Activated naive CD8-positive, alpha-beta T cell treated with anti-CD3 and anti-CD28 coated beads, Interleukin-2, amount 10 ng/mL, durations not matched to agents 7 days and 5 days (primary cell): ENCODE measurements at places on chromosomes 4 and X.

GRCh38 chr4:18252052-18252451, 230.5 kb upstream of the LCORL start:
- H3K4me1 ChIP-seq, result no peaks in the 10 kb centered on the region
- no peak for DNase-seq
- no peak overlapping the region for H3K4me3 ChIP-seq
- H3K36me3 ChIP-seq, result no peaks in the 10 kb centered on the region
- H3K27ac ChIP-seq, result no peak overlapping the region

DNA sequence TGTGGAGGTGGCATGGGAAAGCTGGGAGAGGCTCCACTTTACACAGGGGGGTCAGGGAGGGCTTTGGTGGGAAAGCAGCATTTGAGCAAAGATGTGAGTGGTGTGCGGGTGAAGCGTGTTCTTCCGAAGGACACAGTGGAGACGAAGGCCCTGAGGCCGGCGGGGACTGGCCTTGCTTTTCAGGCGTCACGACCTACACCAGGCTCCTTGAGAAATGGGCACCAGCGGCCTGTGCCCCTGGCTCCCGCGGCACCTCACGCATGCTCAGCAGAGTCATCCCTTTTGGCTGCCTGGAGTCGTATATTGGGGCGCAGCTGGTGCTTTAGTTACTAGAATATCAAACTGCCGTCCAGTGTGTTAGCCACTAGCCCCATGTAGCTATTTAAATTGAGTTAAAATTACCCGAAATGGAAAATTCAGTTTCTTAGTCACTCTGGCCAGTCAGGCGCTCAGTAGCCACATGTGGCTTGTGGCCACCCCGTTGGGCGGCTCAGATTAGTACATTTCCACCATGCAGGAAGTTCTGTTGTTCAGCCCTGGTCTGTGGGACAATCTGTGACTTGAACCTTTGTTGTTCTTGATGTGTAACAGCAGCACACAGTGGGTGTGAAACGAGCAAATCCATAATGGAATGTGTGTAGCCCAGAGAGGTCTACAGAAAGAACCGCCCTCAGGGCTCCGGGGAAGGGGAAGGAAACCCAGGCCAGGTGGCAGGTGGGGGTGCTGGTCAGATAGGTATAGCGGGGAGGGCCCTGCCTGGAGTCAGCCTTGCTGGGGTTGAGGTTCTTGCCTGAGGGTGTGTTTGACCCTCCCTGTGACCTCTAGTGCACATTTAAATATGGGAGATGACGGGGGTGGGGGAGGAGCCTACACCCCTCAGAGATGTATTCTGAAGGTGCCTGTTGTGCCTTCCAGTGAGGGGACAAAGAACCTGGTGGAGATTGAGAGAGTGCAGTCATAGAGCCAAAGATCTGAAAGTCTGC, 30.4 kb downstream of the TBC1D14 start:
- H3K36me3 ChIP-seq, result peaks cover 13% of the 10 kb centered on the region
- no peaks in the 10 kb centered on the region for H3K27me3 ChIP-seq
- DNase-seq, result no peak
- peak overlapping the region; percentile 76 for H3K27ac ChIP-seq

DNA sequence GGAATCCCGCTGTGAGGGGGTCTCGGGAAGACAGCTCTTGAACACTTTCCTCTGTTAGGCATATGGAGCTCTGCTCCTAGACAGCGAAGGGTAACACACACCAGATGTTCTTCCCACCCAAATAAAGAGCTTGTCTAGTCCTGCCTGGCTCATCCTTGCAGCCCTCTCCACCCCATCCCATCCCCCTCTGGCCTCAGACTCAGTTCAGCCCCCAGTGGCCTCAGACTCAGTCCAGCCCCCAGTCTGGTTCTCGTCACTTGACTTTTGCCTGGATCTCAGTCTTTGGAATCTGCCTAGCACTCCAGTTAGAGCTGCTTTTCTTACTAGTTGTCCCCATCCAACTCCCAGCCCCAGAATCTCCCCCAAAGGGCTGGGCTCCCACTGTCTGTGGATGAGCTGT, 14.9 kb downstream of the RAB33A start:
- H3K4me1 ChIP-seq, result peaks cover 13% of the 10 kb centered on the region
- H3K4me3 ChIP-seq, result no peak overlapping the region
- no peaks in the 10 kb centered on the region for H3K27me3 ChIP-seq
- H3K36me3 ChIP-seq, result peaks cover 7% of the 10 kb centered on the region
- DNase-seq, result no peak

GRCh38 chr4:13547485-13548041, 3.3 kb upstream of the NKX3-2 start:
- H3K27me3 ChIP-seq, result peaks cover 80% of the 10 kb centered on the region
- H3K27ac ChIP-seq, result no peak overlapping the region
- H3K4me1 ChIP-seq, result peaks cover 27% of the 10 kb centered on the region
- peaks cover 2% of the 10 kb centered on the region for H3K36me3 ChIP-seq

DNA sequence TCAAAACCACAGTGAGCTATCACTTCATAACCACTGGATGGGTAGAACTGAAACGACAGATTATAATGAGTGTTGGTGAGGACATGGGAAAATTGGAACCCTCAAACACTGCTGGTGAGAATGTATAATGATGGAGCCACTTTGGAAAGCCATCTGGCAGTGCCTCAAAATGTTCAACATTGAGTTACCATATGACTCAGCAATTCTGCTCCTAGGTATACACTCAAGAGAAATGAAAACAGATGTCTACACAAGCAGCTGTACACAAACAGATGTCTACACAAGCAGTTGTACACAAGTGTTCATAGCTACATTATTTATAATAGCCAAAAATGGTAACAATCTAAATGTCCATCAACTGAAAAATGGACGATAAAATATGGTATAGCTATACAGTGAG, 143.9 kb downstream of the PDGFRA start:
- DNase-seq, result no peak
- H3K36me3 ChIP-seq, result no peaks in the 10 kb centered on the region
- H3K27me3 ChIP-seq, result peaks cover 2% of the 10 kb centered on the region
- no peaks in the 10 kb centered on the region for H3K4me1 ChIP-seq
- no peak overlapping the region for H3K27ac ChIP-seq

DNA sequence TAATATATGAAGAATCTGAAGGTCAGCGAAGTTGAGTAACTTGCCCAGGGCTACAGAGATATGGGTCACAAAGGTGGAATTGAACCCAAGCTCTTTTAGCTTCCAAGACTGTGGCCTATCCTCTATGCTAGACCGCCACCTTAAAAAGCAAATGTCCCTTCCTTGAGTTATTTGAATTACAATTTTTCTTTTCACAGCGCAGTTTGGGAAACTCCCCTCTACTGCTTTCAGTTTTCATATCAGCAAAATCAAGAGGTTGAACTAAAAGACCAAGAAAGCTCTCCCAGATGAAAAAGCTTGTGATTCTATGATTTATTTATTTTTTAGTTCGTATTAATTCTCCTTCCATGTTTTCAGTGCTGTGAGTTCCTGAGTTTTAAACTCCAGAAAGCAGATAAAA, 174.5 kb upstream of the C1QTNF7 start:
- no peak overlapping the region for H3K4me3 ChIP-seq
- H3K27me3 ChIP-seq, result peaks cover under 1% of the 10 kb centered on the region
- H3K27ac ChIP-seq, result no peak overlapping the region
- no peaks in the 10 kb centered on the region for H3K4me1 ChIP-seq

- H3K4me3 ChIP-seq, result no peak overlapping the region
- H3K36me3 ChIP-seq, result no peaks in the 10 kb centered on the region
- peaks cover 6% of the 10 kb centered on the region for H3K4me1 ChIP-seq
- peaks cover 2% of the 10 kb centered on the region for H3K27me3 ChIP-seq
- DNase-seq, result no peak
Observed at GRCh38 chrX:16476692-16477091, 173.3 kb upstream of the S100G start.

DNA sequence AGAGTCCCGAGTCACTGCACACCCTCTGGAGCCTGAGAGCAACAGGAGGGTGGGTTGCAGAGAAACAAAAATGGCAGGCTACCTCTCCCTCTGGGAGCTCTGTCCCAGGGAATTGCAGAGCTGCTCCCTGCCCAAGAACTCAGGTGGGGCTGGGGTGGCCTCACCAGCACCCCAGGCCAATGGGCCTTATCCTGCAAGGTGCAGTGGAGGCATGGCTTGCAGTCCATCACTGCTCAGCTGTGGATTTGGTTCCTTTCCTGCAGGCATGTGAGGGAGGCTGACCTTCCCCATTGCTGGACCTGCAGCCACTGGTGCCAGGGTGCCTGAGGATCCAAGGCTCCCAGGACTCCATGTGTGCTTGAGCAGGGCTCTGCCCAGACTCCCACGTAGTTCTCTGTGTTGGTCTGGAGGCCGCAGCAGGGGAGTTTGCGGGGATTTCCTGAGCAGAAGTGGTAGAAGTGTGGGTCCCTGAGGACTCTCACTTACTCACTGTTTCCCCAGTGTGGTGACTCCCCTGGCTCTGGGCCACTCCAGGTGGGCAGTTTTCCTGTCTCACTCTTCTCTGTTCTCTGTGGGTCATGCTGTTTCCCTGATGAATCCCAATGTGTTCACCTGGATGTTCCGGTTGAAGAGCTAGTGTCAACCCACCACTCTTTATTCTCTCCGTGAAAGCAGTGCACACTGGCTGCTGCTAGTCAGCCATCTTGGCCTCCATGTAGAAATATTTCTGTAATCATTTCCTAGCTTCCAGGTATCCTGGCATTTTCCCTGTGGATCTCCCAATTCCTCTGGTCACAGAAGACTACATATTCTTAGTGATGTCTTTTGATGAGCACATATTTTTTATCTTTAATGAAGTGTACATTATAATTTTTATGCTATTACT, 82.3 kb downstream of the ARHGAP24 start:
- H3K27ac ChIP-seq, result no peak overlapping the region
- no peak overlapping the region for H3K4me3 ChIP-seq
- no peak for DNase-seq
- no peaks in the 10 kb centered on the region for H3K36me3 ChIP-seq
- H3K4me1 ChIP-seq, result no peaks in the 10 kb centered on the region

DNA sequence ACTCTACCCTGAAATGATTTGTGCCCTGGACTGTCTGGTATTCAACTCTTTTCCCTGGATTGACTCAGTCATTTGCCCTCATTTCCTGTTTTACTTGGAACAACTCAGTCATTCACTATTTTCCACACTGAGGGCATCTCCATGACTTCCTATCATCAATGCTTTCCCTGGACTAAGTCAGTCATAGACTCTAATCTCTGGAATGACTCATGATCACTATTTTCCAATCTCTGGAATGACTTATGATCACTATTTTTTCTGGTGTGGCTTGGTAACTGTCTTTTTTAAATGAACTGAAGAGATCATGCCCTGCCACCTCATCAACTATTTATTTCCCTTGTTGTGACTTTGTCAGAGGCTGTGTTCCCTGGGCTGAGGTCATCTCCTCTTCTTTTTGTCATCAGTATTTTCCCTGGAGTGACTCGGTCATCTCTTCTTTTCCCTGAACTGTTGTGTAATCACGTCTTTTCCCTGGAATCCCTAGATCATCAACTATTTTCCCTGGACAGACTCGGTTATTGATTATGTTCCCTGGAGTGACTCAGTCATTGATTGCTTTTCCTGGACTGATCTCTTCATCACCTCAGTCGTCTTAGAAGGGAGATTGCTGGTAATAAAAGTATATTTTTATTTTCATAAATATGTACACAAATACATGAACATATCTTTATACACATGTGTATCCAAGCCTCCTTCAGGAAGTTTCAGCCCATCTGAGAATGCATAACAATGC, 327.1 kb upstream of the VCX start:
- no peak overlapping the region for H3K4me3 ChIP-seq
- H3K27me3 ChIP-seq, result no peaks in the 10 kb centered on the region
- no peaks in the 10 kb centered on the region for H3K36me3 ChIP-seq
- H3K4me1 ChIP-seq, result no peaks in the 10 kb centered on the region
- no peak overlapping the region for H3K27ac ChIP-seq

DNA sequence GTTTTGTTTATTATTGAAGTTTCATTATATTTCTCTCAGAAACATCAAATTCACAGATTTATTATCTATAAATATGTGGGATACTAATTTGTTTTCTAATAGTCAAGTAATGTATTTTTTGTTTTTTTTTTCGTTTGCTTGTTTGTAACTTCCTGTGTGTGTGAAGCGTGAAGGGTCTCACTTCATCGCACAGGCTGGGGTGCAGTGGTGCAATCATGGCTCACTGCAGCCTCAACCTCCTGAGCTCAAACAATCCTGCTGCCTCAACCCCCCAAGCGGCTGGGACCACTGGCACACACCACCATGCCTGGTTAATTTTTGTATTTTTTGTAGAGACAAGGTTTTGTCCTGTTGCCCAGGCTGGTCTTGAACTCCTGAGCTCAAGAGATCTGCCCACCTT, 55.1 kb downstream of the SH3RF1 start:
- H3K27me3 ChIP-seq, result peaks cover 5% of the 10 kb centered on the region
- no peak overlapping the region for H3K4me3 ChIP-seq
- H3K36me3 ChIP-seq, result no peaks in the 10 kb centered on the region
- no peaks in the 10 kb centered on the region for H3K4me1 ChIP-seq

DNA sequence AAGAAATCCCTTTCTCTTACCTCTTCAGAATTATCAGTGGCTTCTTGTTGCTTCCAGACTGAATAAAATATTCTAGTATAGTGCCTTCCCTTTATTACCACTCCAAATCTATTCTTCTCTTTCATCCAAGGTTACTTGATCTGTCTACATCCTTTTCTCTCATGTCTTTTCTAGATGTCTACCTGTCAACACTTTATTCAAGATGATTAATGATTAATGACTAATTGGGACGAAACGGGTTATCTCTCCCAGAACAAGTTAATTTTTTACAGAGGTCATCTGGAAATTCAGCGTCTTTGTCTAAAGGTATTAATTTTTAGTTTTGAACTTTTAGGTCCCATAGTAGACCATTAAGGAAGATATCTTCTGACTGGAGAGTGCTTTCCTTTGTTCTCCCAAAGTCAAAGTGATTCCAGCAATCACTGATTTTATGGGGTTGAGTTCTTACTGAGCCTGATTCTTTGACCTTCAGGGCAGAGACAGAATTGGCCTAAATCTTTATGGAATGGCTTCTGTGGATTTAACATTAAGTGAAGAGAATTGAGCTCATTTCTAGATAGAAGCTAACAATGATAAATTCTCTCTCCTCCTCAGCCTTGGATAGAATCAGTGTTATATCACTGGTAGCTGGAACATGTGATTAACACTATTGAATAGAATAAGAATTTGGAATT, 335.4 kb upstream of the TEX13C start:
- no peak overlapping the region for H3K27ac ChIP-seq
- no peaks in the 10 kb centered on the region for H3K27me3 ChIP-seq
- no peaks in the 10 kb centered on the region for H3K36me3 ChIP-seq
- no peak overlapping the region for H3K4me3 ChIP-seq
- DNase-seq, result no peak
